GM18507 (cell line): ENCODE measurements at places on chromosomes 3 and 15.

DNA sequence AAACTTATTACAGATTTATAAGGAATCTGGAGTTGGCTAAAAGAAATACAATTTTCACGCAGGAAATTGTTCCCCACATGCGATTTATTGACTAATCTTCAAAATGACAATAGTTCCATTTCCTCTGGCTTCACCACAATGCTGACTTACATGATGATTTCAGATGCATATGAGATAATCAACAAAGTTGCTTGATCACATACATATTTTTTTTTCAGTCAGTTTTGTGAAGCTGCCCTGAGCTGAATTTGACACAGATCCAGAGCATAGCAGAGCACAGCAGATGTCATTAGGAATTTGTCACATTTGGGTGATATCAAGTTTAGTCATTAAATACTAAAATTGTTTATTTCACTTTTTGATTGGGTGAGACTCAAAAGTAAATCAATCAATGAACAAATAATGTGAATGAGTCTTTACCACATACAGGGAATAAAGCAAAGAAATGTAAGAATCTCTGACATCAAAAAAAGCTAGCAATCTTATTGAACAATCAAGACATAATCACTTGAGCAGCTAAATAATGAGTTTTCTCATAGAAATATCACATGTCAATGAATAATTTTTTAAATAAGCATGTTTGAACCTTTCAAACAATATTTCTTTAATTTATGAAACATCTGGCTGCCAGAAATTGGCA is 18.3 kb downstream of the CPB1 start:
- no peak for DNase-seq

DNA sequence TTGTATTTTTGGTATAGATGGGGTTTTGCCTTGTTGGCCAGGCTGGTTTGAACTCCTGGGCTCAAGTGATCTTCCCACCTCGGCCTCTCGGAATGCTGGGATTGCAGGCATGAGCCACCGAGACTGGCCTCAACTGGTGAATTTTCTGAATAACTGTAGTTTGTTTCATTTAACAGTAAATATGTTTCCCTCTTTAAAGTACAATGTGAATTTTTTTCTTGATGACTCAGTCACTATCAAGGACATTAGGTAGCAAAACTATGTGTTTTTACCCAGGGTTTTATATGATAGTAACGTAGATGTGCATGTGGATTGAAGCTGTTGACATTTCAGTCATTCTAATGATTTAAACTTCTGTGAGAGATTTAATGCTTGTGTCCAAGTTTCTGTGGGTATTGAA is 40.2 kb upstream of the MAPKBP1 start:
- no peak for DNase-seq

- no peak for DNase-seq
These were observed 8.3 kb upstream of the CAMP start for GRCh38 chr3:48215019-48215418.

GRCh38 chr3:186024210-186024609 is 84.7 kb downstream of the ETV5 start:
- no peak for DNase-seq

GRCh38 chr3:59436164-59436958 is 386.5 kb upstream of the CFAP20DC start:
- DNase-seq, result no peak
